ENCODE measurements at places on chromosomes 11 and 22.

DNA sequence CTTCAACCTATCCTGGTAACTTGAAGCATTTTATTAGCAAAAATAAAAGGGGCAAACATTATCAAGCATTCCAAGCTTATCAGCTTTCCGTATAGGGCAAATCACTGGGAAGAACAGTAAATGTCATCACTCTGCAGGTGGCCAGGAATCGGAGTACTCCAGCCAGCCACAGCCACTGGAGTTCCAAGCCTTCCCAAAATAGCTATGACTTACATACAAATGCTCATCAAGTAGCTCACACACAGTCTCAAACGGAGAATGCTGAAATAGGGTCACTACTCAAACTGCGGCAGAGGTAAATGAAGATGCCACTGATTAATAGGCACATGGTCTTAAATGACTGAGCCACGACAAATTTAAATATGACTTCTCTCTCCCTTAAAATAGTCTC is 2.1 kb downstream of the USP28 start:
- no peak for DNase-seq

GRCh38 chr11:76162336-76163288 is 43.7 kb downstream of the WNT11 start:
- DNase-seq: no peak

- DNase-seq: no peak
Observed at GRCh38 chr11:742571-743201, 4.6 kb upstream of the TALDO1 start.

- DNase-seq: no peak
Observed at GRCh38 chr11:122116591-122116990, 576 bp upstream of the BLID start.

- DNase-seq: no peak
Observed at GRCh38 chr11:100459811-100460210, 227.3 kb upstream of the ARHGAP42 start.

DNA sequence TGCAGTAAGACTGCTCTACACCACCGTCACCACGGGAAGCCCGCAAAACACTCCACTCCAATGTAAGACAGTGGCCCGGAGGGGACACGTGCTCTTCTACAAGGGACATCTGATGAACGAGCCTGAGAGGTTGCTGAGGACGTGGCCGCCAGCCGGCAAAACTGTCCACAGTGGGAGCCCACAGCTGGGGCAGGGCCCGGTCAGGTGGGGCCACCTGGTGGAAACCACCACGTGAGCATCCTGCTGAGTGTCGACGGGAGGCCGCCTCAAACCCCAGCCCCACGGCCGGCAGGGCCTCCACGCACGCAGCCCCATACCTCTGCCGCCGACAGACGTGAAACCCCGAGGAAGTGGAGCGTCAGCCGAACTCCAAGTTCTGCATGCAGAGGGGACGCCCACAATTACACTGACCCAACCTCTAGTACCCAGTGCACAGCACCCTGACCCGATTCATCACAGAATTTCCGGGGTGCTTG is 42.6 kb downstream of the BRD1 start:
- DNase-seq: no peak

GRCh38 chr11:16169956-16170847 is 186.1 kb downstream of the SOX6 start:
- no peak for DNase-seq

DNA sequence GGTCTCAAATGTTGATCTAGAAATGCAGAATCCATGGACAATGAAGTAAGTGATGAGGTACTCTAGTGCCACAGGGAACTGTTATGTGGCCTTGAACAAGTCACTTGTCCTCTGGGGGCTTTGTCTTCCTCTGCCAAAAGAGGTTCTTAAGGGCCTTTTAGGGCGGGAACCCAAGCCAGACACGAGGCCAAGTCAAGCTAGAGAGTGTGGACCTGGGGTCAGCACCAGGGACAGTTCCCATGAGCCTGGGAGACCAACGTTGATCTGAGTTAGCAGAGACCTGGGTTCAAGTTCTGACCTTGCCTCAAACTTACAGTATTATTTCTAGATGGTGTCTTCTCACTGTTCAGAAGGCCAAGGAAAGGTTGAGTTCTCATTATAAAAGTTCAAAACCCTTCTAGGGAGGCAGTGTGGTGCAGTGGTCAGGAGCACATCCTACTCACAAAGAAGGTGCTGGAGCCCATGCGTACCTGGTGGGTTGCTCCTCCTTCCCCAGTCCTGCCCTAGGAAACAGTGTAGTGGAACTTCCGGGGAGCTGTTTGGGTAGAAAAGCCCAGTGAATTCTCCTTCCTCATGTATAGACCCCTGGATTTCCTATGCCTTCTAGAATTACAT is 121.5 kb downstream of the CHST1 start:
- DNase-seq: no peak

DNA sequence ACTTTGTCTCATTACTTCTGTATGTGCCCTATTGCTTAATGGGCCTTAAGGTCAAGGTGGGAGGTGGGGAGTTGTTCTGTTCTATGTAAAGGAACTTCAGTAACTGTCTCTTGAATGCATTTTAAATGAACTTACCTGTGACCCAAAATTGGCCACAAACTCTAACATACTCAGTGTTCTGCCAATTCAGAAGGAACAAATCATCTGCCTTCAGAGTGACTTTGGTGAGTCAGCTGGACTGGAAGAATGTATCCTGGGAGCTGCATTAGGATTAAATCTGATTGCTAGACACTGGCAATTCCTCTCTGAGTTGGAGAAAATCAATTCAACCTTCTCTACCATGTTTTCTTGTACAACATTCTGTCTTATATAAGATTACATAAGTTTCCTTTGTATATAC is 1104.8 kb downstream of the DLG2 start:
- no peak for DNase-seq

DNA sequence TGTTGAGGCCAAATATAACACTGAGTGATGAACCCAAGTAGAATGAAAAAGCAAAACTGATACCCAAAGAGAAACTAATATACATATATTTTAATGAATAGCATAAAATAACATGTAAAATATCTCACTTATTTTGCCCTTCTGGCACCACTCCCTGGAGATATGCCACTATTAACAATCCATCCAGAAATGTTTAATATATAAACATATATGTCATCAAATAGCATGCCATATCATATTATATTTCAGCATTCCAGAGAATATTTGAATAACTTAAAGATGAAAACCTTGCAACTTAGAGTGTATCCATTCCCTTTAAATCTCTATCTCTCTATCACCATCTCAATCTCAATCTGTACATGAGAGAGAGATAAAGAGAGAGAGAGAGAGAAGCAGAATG is 1073.3 kb upstream of the RAG2 start:
- DNase-seq: no peak

- DNase-seq: no peak
Observed at GRCh38 chr11:31974366-31975136, 116.3 kb upstream of the RCN1 start.

DNA sequence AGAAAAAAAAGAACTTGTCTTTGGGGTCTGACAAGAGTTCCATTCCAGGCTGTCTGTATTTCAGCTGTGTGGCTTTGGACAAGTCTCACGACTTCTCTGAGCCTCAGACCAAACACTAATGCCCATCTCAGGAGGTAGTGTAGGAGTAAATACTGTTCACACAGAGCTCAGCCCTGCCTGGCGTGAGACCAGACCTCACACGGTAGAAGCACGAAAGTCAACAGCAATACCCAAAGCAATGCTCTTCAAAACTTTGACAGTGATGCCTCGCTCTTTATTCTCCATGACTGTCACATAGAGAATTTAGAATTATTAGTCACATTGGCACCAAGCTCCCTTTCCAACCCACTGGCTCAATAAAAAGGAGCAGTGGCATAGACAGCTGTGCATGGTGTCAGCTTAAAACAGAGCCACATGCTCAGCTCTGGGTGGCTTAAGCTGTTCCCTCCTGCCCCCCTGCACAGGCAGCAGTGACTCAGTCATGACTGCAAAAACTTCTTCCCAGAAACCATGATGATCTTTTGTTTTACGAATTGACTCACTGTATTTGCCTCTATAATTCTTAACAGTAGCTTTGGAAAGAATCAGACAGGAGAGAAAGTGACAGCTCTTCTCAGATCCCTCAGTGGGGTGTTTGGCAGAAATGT is 74.0 kb upstream of the PHF21B start:
- DNase-seq: no peak
